Mammary epithelial cell (primary cell): ENCODE measurements at places on chromosomes 5 and 9. TPM values are rescaled to one million over a fixed set of nuclear protein-coding genes. Genes with fewer than 3 reads are reported as not detected.

Gene ACOT12
- not detected for total RNA-seq

Gene UBAC1
- total RNA-seq: 39.2 TPM

DNA sequence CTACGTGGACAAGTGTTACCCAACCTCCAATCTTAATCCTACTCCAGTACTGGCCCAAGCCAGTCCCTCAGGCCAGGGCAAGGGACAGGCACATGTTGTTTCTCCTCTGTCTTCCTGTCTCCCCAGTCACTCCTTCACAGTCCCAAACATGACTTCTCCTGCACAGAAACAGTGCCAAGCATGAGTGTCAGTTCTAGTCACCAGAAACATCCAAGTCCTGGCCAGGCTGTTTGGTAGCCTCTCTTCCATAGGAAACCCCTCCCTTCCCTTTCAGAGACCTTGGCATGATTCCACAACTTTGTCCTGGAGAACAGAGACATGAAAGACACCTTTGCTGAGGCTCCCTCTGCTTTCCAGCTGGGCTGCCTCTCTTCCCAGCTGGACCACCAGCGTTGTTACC, 56.2 kb upstream of the SLC2A8 start:
- no peak for DNase-seq

- DNase-seq: peak; percentile 5
These were observed 822.5 kb downstream of the PTPRD start for GRCh38 chr9:9790216-9790872.

- DNase-seq: peak; percentile 90
These were observed 4.8 kb downstream of the ATP6V1G1 start for GRCh38 chr9:114592356-114592755.

DNA sequence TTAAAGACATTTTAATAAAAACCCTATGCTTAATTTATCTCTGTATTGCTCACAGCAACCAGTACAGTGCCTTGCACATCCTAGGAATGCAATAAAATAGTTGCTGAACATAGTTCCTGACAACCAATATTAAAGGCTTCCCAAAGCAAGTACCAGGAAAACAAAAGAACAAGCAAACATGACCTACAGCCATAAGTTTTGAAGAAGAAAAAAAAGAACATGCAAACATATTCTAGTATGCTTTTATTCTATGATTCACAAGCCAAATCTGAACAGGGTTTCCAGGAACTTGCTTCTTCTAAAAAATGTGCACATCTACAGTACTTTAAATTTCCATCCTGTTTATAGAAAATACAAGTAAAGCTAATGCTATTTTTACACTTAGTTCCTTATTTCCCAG, 4.5 kb downstream of the CEMIP2 start:
- DNase-seq: no peak

DNA sequence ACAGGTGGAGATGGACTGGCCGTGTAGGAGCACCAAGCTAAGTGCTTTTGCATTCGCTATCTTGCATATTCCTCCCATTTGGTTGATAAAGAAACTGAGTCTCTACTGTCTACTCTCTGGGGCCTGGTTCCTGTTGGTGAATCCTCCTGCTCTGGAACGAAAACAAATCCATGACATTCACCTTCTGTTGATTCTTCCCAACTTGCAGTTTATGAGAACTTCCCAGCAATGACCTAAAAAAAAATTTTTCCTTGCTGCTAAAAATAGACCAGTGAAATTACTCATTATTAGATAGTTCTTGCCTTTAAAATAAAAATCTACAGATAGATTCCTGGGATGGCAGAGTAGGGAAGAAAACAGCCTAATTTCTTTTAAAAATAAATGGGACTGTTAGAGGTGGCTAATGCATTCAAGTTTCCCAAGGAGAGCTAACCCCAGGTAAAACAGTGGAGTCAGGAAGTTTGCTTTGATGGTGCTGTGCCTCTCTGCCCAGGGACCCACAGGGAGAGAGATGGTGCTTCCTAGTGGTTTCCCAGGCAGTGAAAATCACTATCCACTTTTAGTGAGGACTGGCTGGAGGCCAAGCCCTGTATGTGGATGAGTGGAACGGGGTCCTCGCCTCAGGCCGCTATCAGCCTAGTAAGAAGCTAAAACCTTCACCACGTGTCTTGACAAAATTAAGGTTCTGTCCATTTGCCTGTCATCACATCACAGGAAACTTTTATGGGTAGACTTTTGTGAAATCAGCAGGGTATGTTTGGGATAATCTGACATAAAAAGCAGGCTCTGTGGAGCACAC, 68.4 kb upstream of the NR3C1 start:
- no peak for DNase-seq
